ENCODE measurements at places on chromosomes 16 and 17.

DNA sequence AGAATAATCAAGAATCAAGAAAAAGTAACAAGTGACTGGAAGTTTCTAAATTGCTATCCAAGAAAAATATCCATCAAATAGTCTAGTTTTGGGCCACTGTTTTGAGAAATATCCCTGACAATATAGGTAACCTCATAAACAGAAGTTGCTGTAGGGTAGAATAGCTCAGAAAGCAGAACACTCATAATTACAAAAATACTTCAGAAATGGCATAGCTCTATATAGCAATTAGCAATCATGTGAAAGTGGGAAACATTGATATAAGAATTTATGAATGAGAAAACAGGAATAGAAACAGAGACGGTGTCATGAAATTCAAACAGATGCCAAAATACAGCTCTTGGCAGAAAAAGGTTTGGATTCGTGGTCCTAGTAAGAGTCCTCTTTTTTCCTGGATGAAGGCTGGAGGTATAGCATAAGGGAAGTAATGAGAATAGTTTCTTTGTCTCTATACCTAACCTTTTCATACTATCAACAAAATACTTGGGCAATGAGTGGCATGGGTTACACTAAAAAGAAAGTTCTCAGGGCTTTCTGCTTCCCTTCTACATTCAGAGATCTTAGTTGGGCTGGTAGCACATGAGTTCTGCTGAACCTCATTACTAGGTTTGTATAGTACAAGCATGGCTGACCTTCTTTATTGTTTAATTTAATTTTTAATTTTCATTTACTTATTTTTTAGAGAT, 33.5 kb downstream of the SPAG9 start:
- no peak for DNase-seq

DNA sequence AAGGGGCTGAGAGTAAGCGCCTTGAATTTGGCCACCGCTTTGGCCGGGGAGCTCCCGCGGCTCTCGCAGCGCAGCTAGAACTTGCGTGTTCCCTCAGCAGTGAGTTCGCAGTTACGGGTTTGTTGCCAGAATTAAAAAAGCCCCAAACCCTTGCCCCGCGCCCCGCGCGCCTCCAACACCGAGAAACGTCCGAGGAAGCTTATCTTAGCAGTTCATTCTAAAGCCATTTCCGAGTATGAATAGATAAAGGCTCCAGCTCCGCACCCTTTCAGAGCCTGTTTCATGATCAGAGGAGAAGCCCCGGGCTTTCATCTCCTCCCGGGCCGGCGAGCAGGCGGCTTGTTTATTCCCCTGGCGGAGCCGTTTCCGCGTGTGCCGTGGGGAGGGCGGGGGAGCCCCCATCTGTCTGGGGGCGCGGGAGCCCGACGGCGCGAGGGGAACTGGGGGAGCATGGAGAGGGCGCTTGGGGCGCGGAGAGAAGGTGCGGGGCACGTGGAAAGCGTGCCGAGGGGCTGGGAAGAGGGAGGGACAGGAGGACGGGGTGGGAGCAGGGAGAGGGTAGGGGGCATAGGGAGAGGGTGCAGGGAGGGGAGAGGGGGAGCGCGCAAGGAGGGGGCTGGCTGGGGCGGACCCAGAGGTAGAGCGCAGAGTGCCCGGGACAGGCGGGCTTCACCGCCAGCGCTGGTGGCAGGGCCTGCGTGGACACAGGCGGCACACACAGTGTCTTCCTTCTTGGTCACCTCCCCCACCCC, 9.9 kb downstream of the TBX4 start:
- DNase-seq = peak; percentile 54

DNA sequence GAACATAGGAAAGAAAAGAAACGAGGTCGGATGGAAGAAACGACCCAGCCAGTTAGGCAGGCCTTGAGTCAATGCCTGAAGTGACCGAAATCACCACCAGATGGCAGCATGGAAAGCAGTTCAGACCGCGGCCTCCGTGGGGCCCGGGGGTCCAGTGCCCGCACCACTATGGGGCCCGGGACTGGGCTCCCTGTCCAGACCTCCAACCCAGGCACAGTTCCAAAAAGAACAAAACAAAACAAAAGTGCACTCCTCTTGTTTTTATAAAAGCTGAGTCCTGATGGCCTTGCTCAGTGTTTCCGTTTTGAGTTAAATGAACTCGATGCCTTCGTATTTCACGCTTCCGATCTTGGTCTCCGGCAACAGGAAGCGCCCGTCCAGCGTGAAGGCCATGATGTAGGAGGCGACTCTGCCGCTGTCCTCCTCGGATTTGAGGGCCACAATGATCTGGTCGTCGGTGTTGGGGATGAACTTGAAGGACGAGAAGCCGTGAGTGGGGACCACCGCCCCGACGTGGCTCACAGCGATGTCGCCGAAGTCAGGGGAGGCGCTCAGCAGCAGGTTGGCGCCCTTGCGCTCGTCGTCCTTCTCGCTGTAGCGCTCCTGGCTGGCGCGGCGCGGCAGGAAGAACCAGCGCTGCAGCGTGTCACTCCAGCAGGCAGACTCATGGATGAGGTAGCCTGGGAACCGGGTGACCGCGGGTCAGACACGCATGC, 13.7 kb upstream of the LGALS3BP start:
- no peak for DNase-seq

- DNase-seq = no peak
These were observed 44.4 kb upstream of the ARL4D start for GRCh38 chr17:43354371-43354770.
